ENCODE measurements at places on chromosomes 11 and 22.

DNA sequence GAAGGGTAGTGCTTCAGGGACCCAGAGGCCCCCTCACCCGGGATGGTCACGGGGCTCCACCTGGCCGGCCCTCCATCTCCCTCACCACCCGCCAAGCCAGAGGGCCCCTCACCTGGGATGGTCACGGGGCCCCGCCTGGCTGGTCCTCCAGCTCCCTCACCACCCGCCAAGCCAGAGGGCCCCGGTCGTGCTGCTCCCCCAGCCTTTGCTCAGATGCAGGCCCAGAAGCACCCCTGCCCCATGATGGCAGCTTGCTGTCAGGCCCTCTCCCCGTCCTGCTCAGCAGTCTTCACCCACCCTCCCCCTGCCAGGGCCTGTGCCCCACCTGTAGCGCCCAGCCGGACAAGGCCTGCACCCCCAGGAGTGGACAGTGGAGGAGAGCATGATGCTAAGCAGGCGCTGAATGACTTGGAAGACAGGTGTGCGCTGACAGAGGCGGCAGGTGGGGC is 7.3 kb downstream of the DENND6B start:
- DNase-seq = no peak

DNA sequence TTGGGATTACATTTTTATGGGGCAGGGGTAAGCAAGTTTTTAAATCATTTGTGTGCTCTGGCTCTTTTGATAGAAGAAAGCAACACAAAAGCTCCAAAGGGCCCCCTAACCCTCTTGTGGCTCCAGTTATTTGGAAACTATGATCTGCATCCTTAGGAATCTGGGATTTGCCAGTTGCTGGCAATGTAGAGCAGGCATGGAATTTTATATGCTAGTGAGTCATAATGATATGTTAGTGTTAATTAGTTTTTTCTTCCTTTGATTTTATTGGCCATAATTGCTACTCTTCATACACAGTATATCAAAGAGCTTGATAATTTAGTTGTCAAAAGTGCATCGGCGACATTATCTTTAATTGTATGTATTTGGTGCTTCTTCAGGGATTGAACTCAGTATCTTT is 10.1 kb downstream of the RAG1 start:
- DNase-seq = no peak

DNA sequence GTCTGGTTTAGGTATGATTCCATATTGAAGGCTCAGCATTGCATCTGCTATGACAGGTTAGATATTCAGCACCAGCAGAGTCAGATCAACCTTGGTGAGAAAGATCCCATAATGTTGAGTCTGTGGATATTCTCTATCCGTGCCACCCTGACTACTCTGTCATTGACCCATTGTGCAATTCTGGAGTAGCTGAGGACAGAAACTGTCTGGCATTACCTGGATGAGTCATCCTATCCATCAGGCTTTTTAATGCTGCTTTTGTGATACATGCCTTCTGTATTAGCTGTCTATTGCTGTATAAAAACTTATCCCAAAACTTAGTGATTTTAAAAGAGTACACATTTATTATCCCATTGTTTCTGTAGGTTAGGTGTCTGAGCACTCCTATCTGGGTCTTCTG is 189.1 kb upstream of the FAT3 start:
- DNase-seq = no peak

- DNase-seq = no peak
Observed at GRCh38 chr22:35685731-35686130, 31.9 kb upstream of the APOL5 start.

GRCh38 chr11:134339756-134340155 is 8.0 kb downstream of the GLB1L2 start:
- DNase-seq = no peak

- no peak for DNase-seq
Observed at GRCh38 chr11:111173221-111173620, 72.3 kb upstream of the POU2AF2 start.

DNA sequence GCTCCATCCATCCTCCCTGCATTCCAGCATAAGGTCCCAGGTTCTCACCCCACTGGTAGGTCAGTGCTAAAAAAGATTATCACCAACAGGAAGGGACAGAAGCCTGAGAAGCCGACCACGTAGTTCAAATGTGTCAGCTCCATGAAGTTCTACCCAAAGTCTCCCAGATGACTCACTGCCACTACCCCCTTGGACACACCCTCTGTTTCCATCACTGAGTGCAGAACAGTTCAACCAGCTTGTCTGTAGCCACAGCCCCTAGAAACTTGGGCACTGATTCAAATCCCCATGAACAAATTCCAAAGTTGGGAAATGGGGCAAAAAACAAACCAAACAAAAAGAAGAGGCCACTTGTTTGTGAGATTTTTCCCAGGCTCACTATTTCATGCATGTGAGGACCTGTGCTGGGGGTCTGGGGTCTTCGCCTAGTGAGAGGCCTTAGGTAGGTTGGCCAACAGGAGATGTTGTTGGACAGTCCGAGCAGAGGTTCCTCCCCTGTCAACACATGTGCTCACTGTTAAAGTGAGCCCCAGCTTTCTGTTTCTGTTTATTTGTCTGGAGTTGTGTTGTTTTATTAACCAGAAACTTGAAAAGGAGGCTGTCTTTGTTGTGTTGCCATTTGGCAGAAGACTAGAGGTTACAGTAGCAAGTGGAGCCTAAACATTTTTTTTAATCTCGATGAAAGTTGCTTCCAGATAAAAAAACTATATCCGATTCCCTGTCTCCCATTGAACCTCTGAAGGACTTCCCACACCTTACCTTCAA is 24.2 kb upstream of the FLI1 start:
- DNase-seq = peak; percentile 3

DNA sequence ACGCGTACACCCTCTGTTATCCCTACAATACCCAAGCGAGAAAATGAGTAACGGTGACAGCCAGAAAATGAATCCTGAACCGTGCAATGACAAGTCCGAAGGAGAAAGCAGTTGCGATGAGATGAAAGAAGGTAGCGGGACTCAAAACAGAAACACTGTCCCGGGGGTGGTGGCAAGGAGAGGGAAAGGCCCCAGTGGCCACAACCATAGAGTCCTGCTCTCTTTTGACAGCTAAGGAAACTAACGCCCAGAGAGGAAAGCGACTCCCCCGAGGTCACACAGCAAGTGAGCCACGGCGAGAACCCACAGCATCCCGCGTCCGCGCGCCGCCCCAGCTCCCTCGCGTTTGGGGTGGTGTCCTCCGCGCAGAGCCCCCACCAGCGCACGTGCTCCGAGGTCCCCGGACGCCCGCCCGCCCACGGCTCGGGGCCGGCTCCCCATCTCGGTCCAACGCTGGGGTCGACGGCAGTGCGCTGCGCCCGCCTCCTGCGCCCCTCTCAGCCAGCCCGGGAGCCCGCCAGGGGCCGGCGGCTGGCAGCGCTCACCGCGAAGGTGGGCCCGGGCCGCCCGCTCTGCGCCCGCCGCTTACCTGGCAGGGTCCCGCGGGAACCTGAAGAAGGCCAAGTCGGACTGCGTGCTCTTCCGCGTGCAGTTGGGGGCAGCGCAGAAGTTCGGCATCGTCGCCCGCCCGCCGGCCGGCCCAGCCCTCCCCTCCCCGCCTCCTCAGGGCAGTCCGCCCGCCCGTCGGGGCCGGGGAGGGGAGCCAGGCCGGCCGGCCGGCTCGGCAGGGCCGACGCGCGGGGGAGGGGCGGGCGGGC is 564 bp downstream of the THAP12 start:
- DNase-seq = peak; percentile 57

DNA sequence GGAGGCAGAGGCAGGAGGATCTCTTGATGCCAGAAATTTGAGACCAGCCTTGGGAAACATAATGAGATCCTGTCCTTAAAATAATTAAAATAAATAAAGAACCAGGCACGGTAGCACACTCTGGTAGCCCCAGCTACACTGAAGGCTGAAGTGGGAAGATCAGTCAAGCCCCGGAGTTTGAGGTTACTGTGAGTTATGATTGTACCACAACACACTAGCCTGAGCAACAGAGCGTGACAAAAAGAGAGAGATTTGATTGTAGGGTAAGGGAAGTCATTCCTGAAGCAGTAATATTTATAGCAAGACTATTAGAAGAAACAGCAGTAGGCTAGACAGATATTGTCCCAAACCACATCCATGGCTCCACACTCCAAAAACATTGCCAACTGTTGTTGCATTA is 1408.4 kb upstream of the TENM4 start:
- no peak for DNase-seq

DNA sequence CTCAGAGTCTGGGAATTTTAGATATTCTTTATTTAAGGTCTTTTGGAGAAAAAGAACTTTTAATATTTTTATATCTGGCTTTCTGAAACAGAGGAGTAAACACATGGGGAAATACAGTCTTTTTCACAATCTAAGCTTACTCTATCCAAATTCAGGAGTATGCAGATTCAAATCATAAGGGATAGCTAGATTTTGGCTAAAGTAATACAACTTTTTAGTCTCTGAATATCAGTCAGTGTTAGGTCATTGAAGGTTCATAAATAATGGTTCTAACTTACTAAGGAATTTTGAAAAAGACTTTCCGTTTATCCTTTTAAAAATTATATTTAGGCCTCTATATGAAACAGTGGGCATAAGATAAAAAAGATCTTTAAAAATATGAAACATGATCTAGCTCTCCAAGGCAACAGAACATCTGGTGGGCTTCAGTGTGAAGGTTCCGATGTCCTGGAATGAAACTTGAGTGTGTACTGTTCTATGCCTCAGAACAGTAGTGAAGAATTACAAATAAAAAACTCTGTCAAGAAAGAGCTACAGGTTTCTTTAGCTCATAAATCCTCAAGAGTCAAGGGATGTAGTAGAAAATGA is 165.2 kb upstream of the PDGFD start:
- DNase-seq = no peak

GRCh38 chr11:129331871-129332274 is 43.8 kb upstream of the BARX2 start:
- peak; percentile 87 for DNase-seq

DNA sequence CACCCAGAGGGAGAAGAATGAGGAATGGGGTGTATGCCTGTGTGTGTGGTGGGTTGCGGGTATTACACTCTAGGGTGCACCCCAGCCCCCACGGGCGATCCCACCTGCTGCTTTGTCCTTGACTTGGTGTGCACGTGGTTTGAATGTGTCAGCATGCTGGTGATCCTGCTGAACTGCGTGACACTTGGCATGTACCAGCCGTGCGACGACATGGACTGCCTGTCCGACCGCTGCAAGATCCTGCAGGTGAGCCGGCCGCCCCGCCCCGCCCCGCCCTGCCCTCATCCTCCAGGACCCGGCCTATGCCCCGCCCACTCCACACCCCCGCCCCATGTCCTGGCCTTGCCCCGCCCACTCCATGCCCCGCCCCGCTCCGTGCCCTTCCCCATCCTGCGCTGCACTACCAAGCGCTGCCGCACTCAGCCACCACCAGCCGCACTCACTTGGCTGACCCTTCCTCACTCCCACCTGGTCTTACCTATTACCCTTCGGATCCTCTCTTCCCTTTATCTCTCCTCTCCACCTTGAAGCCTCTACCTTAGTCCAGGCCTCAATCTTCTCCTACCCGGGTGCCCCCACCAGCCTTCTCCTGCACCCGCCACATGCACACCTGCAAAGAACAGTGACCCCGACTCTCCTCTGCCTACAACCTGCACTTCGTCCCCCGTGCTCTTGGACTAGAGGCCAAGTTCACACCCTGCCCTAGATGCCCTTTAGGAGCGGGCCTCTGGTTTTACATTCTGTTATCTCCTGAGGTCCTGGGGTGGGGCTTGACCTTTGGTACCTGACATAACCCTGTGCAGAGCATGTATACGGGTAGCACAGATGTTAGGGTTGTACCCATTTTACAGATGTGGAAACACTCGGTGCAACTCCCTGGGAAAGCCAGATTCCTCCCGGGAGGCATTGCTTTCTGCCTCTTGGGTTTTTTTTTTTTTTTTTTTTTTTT is 27.7 kb downstream of the CACNA1I start:
- no peak for DNase-seq

- DNase-seq = no peak
Observed at GRCh38 chr11:117092951-117093590, 5.2 kb downstream of the SIK3 start.

DNA sequence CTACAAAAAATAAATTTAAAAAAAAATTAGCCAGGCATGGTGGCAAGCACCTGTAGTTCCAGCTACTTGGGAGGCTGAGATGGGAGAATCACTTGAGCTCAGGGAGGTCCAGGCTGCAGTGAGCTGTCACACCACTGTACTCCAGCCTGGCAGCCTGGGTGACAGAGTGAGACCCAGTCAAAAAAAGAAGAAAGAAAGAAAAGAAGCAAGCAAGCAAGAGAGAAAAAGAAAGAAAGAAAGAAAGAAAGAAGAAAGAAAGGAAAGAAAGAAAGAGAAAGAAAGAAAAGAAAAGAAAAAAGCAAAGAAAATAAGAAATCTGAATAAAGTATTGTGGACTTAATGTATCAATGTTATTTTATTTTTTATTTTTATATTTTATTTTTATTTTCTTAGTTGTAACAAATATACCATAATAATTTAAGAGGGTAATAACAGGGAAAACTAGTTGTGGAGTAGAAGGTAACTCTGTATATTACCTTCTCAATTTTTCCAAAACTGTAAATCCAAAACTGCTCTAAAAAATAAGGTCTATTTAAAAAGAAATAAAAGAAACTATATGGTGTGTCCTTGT is 1.1 kb upstream of the ZNF215 start:
- DNase-seq = no peak

GRCh38 chr11:74948546-74948897 is 369 bp downstream of the XRRA1 start:
- DNase-seq = peak; percentile 41

- no peak for DNase-seq
Observed at GRCh38 chr11:36460220-36460619, 49.9 kb downstream of the TRAF6 start.

- peak; percentile 9 for DNase-seq
Observed at GRCh38 chr11:11786234-11786633, 55.5 kb upstream of the USP47 start.
